ENCODE measurements at places on chromosomes 2 and 18.

GRCh38 chr2:108244667-108245414 lies 5.1 kb downstream of the SULT1C3 start:
- DNase-seq = no peak

GRCh38 chr2:168336786-168337388 lies 89.5 kb upstream of the STK39 start:
- peak; percentile 56 for DNase-seq

DNA sequence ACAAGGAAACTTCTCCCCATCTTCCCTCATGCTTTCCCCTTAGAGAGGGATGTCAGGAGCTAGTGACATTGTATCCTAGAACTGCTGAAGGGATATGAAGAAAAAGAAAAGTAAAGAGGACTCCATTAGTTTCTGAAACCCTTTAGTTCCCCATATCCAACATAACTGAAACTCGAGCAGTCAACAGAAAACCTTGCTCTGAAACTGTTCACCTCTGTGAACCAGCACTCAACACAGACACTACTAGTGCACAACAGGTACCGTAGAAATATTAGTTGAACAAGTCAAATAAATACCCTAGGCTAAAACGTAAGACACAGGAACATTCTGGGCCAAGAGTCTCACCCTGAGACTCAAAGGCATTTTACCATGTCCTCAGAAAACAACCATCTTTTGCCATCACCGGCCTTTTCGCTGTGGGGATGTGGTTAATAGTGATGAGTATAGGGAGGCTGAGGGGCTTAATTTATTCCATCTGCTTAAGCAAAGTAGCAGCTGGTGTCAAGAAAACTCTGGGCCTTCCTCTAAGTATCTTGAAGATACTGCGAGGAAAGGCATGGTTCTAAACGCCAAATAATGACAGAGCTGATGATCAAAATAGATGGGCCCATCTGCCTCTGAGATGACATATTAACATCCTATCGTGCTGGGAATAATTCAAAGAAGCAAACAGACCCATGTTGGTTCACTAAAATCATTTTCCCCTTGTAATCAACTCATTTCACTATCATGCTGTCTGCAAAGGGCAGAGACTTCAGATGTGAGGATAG lies 156.8 kb downstream of the STK39 start:
- DNase-seq = no peak

DNA sequence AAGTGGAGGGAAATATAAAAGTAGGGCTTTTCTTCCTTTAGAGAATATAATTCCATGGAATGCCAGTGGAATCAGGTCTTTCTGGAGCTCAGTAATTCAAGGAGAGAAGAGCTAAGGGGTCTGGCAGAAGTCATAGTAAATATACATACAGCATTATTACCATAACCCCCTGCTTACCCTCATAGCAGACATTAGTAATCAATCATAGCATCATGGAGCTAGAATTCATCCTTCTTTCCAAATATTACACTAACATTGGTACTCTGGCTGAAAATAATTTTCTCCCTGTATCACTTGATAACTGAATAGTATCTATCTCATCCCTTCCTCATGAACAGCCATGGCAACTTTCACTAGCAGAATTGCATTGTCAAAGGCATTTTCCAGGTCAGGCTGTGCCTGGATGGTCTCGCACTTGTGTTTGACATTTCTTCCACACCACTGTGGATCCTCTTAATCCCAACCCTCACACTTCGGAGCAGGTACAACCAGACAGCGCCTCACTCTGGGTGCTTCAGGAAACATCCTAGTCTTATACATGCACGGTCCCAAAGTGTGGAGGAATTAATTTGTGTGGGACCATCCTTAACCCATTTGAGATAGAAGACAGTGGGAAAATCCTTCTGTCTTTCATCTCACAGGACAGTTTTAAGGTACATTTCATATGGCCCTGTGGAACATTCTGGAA lies 84.2 kb upstream of the SEC11C start:
- no peak for DNase-seq

DNA sequence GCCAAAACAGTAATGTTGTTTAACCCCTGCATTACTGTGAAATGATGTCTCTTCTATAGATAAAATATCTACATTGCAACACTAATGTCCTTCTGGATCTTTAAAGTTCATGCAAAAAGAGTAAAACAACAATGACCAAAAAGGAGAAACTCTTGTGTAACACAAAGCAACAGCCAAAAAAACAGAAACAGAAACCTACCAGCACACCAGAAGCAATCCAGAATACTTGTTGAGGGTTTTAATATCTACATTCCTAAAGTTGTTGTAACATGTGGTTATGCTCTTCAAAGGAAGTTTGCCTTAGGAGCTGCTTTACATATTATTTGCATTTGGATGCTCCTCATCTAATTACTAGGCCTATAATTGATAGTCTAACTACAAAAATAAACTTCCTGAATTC lies 157.2 kb downstream of the BABAM2 start:
- DNase-seq = no peak

DNA sequence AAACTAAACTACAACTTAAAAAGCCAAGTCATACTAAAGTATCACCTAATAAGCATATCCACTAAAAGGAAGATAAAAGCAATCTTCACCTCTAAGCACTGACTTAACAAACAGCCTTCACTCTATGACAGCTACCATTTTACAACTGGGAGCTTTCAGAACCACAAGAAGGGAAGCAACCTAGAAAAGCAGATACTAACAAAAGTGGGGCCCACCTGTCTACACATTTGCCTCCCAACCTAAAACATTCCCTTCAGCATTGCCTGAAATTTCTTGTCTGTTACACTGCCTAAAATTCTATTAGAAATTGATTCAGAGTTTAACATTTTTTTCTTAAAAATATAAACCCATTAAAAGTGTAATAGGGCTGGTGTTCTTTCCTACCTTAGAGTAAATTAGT lies 172.0 kb downstream of the ATAD2B start:
- DNase-seq = no peak

- no peak for DNase-seq
These were observed 54.5 kb downstream of the MBP start for GRCh38 chr18:77077941-77078689.

Measured in prostate gland (tissue), 2 donors.